Airway epithelial cell (primary cell): ENCODE measurements at places on chromosomes 6 and 20. TPM values are rescaled to one million over a fixed set of nuclear protein-coding genes. Genes with fewer than 3 reads are reported as not detected.

AVP gene
- not detected in 2 replicates for total RNA-seq

ADTRP gene
- 1.3 and 1.8 TPM in 2 replicates for total RNA-seq

CCN6 gene
- 0.14 and 0.88 TPM in 2 replicates for total RNA-seq

RAET1G gene
- total RNA-seq, result 30.8 and 34.7 TPM in 2 replicates

CDSN gene
- total RNA-seq, result 0.14 TPM in 1 of 2 replicates, not detected in the other

MYL9 gene
- 4.8 and 5.4 TPM in 2 replicates for total RNA-seq
